Anterior cingulate cortex (tissue), 58 donors: ENCODE measurements at places on chromosomes 11 and 22.
A peak's percentile ranks its signal among the peaks of the same experiment; 100 is the strongest.

GRCh38 chr11:33670250-33671011 lies 30.2 kb downstream of the C11orf91 start:
- no peak for DNase-seq

DNA sequence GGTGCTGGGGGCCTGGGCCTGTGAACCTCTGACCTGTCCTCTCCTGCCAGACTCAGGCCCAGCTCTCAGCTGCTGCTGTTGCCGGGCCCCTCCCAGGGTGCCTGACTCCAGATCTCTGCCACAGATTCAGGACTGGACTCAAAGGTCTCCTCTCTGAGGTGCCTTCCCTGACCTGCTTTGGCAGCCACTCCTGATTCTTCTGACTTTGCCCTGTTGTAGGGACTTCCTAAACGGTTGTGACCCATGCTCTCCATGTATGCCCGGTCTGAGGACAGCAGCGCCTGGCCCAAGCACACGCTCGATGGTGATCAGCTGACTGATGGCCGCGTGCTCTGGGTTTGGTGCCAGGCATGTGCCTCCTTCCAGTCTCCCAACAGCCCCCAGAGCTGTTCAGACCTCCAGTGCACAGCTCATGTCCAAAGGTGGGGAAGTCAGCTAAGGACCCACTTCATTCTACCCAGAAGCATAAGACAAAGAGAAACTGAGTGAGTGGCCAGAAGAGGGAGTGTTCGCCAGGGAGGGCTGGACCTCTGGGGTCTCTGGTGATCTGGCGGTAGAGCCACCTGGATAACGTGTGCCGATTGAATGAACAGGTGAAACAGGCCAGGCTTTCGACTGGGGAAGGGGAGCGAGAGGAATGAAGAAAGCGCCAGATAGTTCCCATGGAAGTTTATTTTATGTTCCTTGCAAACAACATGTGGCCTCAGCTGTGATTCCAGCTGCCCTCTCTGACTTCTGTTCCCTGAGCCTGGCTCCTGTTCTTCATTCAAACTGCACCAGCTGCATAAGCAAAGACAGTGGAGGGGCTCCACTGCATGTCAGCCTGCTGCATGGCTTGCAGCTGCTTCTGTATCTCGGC lies 8.1 kb upstream of the TOP3B start:
- DNase-seq = no peak

DNA sequence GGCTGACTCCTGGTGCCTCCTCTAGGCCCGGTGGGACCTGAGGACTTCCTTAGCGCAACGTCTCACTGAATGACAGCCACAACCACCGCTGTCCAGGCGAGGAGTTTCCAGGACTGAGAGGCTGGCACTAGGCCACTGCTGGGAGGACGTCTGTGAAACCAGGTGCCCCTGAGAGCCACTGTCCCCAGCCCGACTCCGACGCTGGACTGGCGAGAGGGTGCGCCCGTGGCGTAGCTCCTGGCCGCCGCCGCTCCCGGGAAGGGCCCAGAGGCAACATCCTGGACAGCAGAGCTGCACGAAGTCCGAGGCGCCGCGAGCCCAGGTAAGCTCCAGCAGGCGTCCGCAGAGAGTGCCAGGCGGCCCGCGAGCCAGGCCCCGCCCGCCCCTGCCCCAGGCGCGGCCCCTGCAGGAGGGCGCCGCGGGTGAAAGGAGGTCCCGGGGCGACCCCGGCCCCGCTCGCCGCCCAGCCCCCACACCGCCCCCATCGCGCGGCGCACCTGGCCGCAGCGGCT lies 525 bp downstream of the DGCR2 start:
- DNase-seq = peak; percentile 13

DNA sequence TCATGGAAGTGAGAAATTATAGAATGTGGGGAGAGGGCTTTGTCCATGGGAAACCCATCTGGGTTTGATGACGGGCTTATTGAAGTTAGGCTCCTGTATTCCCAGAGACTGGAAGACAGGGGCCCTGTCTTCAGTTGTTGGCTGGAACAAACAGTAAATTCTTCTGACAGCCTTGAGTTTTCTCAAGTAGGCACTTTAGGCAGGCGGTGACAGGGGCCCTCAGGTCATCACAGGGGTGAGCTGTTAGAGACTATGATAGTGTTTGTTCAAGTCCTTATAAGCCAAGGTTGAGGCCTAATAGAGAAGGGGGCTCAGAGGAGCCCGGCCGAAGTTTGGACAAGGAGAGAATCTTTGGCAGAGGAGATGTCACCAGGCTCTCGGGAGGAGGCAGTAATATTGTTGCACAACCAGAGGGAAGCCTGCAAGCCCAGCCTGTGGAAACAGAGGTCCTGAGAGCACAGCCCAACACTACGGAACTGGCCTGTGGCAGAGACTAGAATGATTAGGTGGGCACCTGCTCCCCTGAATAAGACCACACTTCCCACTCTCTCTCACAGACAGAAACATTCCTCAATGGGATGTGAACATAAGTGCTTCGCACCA lies 20.2 kb upstream of the IL17RA start:
- DNase-seq = no peak

GRCh38 chr11:12818333-12819015 lies 144.3 kb downstream of the TEAD1 start:
- no peak for DNase-seq

- no peak for DNase-seq
Measured at GRCh38 chr11:95767498-95767897, 22.1 kb downstream of the FAM76B start.

DNA sequence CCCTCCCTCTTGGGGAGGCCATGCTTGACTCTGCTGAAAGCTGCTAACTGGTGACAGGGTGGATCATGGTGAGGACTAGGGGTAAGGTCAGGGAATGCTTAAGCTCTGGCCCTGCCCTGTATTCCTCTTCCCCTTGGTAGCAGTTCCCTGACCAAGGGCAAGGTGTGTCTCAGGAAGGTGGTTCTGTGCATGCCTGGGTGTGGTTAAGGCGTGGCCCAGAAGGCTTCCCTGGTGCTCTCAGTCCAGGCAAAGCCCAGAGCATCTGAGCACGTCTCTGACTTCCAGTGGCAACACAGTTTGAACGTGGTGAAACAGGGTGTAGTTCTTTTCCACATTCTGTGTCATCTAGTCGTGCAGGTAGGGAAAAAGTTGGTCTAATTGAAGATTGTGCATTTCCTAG lies 53.1 kb upstream of the HORMAD2 start:
- no peak for DNase-seq

- DNase-seq = no peak
Measured at GRCh38 chr11:19955660-19956059, 204.6 kb downstream of the DBX1 start.

GRCh38 chr11:86035164-86035563 lies 33.7 kb downstream of the PICALM start:
- DNase-seq = no peak

- no peak for DNase-seq
Measured at GRCh38 chr11:7186190-7186589, 65.5 kb upstream of the SYT9 start.

- DNase-seq = no peak
Measured at GRCh38 chr11:12461516-12461915, 84.1 kb downstream of the PARVA start.

GRCh38 chr11:119121811-119122124 lies 388 bp downstream of the HINFP start:
- DNase-seq = no peak

DNA sequence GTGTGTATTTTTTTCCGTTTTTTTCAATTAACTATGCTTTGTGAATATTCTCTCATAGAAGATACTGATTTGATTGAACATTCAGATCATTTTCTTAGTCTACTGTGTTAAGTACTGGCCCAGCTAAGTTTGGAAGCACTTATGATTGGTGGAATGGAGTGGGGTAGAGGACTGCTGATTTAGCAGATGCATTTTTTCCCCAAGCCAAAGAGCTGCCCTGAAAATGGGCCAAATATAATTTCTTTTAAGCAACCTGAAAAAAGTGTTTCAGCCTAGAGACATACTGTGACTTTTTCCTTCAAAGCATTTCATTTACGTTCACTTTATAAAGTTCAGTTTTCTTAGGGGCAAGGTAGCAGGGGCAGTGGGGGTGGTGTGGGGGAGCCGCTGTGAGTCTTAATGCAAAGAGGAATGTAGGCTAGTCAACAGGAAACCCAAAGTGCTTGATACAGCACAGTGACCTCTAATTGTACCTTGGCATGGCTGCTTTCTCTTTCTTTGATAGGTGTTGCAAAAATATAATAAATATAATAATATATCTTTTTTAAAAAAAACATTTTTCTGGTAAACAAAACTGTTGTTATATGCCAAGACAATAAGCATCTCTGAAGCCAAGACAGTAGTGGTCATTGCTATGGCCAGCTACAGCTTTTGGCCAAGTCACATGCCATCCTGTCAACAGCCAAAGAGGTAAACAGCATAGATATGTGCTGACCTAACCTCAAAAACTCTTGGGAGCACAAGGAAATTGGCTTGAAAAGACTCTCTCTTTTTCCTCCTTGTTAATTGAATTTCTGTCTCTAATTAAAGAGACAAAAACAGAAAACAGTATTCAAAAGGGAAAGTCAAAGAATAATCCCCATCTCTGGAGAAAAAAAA lies 58.8 kb downstream of the LIF start:
- DNase-seq = no peak

DNA sequence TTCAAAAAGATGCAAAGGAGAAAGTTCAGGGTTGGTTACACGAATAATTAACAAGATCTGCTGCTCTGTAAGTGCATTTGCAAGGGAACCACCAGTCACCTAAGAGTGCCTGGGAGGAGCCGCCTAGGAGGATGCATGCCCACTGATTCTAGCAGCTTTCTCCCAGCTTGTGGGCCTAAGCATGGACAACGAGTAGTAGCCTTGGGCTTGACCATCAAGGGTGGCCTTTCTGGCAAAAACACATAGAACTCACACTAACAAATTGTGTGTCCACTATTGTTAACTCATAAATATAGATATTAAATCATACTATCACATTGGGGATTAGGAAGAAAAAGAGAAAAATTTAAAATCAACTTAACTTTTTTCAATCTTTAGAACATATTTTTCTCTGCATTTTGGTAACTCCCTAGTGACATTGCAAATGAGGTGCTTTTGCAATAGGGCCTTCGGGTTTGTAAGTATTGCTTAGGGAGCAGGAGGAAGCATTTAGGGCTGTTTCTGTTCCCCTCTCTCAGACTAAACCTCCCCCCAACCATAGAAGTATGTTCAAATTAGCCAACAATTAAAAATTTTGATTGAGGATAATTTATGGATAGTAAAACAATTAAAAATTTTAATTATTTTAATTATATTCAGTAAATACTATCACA lies 57.3 kb upstream of the CEP295 start:
- DNase-seq = no peak

GRCh38 chr22:24037851-24038765 lies 27.0 kb downstream of the CABIN1 start:
- no peak for DNase-seq

- DNase-seq = no peak
Measured at GRCh38 chr11:70206982-70207376, 3.9 kb downstream of the FADD start.

- peak; percentile 36 for DNase-seq
Measured at GRCh38 chr11:57761301-57762234, at the start of gene CTNND1. TSS of gene CTNND1 (plus strand) at chr11:57761802. CDS start at chr11:57791479, 29,677 bp downstream.

- no peak for DNase-seq
Measured at GRCh38 chr11:44524346-44524745, 41.1 kb upstream of the CD82 start.

DNA sequence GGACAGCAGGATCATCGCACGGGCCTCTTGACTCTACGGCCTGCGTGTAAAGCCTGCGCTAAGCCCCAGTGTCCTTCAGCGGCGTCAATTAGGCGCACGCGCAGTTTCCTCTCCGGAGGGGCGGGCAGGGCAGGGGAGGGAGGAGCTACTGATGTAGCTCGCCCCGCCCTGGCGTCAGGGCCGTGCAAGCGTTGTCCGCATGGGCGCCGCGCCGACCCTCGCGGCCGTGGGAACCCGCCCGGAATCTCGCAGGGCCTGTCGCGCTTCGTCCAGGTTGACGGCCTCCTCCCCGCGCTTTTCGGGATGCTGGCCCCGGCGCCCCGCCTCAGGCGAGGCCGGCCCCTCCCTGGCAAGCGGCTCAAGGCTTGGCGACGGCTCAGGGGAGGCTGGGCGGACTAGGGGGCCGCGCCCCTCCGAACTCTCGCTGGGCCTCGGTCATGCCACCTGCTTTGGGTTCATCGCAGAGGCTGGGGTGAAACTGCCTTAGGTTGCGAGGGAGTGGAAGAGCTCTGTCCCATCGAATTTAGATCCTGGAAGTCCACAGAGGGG lies 61.1 kb downstream of the ST3GAL4 start:
- peak; percentile 75 for DNase-seq

GRCh38 chr11:120707098-120707497 lies 195.6 kb downstream of the GRIK4 start:
- DNase-seq = no peak

DNA sequence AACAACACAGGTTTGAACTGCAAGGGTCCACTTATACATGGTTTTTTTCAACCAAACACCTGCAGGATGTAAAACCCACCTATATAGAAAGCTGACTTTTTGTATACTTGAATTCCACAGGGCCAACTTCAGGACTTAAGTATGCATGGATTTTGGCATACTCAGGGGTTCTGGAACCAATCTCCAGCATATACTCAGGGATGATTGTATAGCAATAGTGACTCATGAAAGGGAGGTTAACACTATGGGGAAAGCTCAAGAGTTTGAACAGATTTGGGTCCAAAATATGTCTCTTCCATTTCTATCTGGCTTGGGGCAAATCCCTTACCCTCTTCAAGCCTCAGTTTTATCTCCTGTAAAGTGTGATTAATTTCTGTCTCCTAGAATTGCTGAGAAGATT lies 94.9 kb downstream of the MICAL2 start:
- DNase-seq = no peak

GRCh38 chr11:96127596-96127959 lies 203.7 kb upstream of the MTMR2 start:
- no peak for DNase-seq

GRCh38 chr22:19880786-19881569 lies 26.3 kb upstream of the GNB1L start:
- DNase-seq = no peak

DNA sequence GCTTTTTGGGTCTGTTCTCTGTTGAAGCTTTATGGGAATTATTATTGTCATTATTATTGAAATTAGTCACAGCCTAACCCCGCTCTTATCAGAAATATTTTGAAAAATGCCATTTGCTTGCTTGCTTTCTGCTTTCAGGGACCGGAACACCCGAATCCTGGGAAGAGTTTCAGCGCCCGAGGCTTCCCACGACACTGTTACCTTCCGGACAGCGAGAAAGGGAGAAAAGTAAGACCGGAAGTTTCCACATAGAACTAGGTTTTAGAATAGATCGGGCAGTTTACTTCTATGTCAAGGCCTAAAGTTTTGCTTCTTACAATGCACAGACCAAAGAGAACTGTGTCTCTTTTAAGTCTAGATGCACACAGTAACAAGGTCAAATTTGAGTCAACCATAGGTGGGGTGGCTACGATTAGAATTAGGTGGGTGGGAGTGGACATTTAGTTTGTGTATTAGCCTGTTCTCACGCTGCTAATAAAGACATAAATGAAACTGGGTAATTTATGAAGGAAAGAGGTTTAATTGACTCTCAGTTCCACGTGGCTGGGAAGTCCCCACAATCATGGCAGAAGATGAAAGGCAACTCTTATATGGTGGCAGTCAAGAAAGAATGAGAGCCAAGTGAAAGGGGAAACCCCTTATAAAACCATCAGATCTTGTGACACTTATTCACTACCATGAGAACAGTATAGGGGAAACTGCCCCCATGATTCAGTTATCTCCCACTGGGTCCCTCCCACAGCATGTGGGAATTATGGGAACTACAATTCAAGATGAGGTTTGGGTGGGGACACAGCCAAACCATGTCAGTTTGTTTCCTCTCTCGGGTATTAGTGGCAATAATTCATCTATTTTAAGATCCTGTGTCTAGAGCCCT lies 12.9 kb downstream of the MPEG1 start:
- DNase-seq = no peak

GRCh38 chr11:64803158-64803845 lies at the start of gene MAP4K2:
TSS of gene MAP4K2 (minus strand) at chr11:64803214. CDS start at chr11:64803149, 65 bp downstream.
- peak; percentile 74 for DNase-seq

GRCh38 chr11:118443590-118444218 lies 7.4 kb downstream of the KMT2A start:
- no peak for DNase-seq
